ENCODE measurements at places on chromosomes 7 and 10.

- no peak for DNase-seq
Observed at GRCh38 chr7:50436133-50436806, 13.9 kb downstream of the FIGNL1 start.

GRCh38 chr10:52332815-52333214 is 18.7 kb downstream of the DKK1 start:
- no peak for DNase-seq

DNA sequence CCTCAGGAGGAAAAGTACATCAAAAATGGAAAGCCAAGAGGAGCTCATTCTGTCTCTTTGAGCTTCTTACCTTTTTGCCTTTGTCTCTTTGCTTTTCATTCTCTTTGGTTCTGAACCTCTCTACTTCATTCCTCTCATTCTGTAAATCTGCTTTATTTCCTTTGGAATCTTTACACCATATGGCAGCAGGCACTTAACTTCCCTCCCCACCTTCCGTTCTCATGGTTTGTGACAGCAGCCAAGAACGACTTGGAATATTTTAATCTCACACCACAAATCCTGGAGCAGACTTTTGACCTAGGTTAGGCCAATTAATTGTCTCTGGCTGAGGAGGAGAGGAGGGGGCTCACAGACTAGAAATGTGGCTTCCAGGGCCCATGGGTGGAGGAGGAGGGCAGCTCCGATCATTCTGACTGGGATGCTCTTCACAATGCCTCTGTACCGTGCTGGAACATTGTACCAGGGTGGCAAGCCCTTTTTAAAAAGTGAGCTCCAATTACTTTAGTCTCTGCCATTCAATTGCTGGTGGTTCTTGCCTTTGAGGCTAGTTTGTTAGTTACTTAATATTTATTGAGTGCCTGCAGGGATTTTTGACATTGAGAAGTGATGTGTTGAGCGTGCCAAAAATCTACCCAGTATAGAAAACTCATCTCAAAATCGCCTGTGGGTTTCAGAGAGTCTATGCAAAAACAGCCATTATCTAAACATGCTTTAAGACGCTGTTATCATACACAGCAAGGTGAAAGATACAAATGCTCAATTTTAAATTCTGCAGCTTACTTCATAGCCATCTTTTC is 386.6 kb downstream of the DPP6 start:
- no peak for DNase-seq

DNA sequence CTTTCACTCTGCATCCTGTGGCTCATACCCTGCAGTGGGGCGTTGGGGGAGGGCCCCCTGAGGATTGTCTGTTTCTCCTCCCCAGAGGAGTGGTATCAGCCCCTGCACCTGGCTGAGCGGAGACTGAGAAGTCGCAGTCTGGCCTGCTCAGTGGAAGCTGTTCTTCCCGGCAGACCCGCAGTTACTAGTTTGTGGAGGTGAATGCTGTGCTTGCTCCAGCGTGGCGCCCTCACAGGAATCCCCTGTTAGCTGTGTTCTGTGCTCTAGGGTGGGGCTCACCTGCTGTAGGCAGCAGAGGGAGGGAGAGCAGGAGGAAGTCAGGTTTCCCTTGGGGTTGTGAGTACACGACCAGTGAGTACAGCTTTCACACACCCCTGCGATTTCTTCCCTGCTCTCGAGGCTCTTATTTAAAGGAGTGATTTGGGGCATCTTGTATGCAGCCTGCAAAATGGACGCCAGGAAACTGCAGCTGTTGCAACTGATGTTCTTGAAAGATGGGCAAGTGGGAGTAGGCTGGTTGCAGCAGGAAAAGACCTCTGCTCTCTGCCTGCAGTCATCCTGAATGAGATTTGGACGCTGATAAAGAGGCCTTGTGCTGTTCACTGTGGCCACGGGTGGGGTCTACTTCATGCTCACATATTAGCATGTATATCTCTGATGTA is 66.4 kb downstream of the HK1 start:
- DNase-seq: no peak

DNA sequence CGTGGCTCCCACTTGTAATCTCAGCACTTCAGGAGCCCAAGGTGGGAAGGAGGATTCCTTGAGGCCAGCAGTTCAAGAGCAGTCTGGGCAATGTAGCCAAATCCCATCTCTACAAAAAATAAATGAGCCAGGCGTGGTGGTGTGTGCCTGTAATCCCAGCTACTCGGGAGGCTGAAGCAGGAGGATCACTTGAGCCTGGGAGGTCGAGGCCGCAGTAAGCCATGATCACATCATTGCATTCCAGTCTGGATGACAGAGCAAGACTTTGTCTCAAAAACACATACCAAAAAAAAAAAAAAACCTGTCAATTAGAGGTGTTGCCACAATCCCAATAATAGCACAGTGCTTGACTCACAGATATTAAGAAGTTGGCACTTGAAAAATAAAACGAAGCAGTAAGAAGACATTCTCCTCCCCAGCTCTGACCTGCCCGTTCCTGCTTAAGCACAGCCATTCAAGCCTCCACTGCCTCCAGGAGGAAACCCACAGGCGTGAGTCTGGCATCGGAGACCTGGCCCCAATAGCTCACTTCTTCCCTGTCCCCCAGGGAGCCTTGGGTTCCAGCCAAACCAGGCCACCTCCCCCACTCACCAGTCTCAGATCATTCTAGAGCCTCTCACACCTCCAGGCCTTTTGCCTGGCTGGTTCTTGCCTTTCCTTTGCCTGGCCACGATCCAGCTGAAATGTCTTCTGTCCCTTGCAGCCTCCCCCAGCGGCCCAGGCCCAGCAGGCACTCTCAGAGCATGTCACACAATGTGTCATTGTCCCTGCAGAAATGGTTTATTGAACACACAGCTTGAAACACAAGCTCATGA is 45.3 kb upstream of the GTF2I start:
- no peak for DNase-seq

DNA sequence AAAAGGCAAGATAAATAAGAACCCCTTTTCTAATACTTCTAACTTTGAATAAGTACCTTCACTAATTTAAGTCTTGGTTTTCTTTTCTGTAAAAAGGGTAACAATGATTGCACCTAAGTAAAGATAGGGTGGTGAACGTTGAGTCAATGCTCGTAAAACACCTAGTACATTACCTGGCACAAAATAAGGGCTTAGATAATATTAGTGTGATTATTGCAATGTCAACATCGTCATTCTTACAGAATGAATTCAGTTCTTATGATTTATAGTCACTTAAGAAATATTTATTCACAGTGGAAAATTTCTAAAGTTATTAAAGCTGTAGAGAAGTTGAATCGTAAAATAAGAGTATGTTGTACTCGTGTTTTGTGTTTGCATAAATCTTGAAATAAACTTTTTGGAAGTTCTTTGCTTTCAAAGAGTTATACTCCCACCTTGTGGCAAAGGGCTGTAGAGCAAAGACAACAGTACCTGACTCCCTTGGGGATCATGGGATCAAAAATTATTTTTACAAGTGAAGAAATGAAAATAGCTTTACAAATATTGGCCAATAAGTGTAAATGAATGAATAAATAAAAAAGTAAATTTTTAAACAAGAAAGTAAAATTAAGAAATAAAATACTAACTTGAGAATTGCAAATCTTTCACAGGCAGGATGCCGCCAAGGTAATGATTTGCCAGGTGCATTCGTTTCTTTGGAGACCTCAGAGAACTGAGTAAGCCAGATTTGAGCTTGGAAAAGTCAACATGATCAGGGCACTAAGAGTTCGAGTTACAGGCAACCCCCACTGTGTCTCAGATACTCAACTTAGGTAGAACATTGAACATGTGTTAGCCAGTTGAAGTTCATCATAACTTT is 285.8 kb upstream of the CACNA2D1 start:
- no peak for DNase-seq

GRCh38 chr7:132345543-132346129 is 230.6 kb downstream of the PLXNA4 start:
- no peak for DNase-seq

- no peak for DNase-seq
Observed at GRCh38 chr7:131533151-131533559, 23.3 kb downstream of the PODXL start.

GRCh38 chr7:13603661-13604060 is 385.8 kb downstream of the ETV1 start:
- DNase-seq: no peak

DNA sequence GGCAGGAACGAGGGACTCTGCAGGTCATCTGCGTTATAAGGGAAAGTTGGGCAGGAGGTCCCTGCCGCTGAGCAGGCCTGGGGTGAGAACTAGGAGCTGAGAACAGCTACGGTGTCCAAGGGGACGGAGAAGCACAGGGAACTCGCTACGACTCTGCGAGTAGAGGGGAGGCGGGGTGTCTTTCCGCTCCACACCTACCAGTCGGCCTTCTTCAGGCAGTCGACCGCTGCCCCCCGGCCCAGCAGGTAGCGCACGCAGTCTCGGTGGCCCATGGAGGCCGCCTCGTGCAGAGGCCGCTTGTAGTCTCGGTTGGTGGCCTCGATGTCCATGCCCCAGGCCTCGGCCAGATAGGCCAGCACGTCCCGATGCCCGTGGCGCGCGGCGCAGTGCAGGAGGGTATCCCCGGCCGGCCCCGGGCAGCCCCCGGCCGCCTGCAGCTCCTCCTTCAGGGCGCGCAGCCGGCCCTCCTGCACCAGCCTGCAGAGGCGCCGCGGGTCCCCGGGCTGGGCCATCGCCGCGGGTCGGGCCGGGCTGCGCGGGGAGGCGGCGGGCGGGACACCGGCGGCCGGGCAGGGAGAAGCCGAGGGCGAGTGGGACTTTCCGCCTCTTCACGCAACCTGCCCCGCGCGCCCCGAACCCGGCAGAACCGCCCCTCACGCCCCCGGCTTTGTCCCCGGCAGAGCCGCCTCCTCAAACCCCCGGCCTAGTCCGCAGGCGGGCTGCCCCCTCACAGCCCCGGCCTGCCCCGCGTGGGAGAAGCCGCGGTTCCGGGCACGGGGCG is 660 bp downstream of the ANKRD16 start:
- DNase-seq: no peak

GRCh38 chr7:22942191-22942590 is 71.7 kb downstream of the HYCC1 start:
- DNase-seq: no peak

GRCh38 chr7:85150624-85151023 is 36.2 kb downstream of the SEMA3D start:
- DNase-seq: no peak

DNA sequence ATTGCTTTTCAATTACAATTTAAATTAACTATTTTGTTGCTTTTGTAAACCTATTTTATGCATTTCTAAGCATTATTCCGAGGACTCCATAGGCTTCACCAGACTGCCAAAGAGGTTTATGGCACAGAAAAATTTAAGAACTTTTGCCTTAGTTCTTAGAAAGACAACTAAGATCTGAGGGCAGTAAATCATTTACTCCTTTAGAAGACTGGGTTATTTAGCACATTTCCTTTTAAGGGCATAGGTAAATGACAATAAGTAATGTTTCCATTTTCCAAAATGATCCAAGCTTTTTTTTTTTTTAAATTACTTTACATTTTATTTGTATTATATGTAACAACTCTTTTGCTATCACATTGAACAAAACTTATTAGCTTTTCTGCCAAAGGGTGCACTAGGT is 15.0 kb upstream of the STEAP4 start:
- no peak for DNase-seq

DNA sequence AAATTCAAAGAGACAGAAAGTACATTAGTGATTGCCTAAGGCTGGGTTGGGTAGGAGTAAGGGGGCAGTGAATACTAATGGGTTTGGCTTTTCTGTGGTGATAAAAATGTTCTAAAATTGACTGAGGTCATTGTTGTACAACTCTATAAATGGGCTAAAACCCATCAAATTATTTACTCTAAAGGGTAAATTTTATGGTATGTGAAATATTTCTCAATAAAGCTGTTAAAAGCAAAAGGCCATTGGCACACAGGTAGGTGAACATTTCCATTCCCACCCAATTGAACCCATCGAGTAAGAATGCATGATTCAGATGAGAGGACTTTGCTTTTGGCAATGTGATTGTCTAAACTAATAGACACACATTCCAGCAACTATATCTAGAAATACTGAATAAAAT is 579.4 kb downstream of the GATA3 start:
- no peak for DNase-seq

- DNase-seq: no peak
Observed at GRCh38 chr10:92822060-92822634, 26.2 kb upstream of the EXOC6 start.

GRCh38 chr7:89029864-89030263 is 234.3 kb upstream of the TEX47 start:
- no peak for DNase-seq

DNA sequence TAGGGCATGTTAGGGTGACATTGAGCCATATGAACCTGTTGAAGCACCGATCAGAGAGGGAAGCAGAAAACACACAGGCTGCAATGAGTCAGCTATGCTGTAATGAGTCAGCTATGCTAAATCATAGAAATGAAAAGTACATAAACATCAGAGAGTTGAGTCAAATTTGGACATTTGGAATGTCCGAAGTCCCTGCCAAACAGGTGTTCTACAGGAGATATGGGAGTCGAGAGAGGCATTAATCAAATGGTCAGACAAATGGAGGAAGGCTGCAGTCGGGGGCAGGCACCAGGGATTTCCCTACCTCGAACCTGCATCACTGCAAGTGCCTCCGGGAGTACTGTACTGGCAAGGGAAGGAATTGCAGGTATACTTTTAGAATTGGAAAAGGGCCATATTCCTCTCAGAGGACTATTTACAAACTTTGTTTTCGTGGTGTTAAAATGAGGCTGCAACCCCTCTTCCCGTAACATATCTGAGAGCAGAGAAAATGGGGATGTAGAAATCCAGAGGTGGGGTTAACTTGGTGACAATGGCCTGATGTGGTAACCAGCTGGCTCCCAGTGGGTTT is 8.8 kb upstream of the ZC3HAV1 start:
- DNase-seq: no peak

DNA sequence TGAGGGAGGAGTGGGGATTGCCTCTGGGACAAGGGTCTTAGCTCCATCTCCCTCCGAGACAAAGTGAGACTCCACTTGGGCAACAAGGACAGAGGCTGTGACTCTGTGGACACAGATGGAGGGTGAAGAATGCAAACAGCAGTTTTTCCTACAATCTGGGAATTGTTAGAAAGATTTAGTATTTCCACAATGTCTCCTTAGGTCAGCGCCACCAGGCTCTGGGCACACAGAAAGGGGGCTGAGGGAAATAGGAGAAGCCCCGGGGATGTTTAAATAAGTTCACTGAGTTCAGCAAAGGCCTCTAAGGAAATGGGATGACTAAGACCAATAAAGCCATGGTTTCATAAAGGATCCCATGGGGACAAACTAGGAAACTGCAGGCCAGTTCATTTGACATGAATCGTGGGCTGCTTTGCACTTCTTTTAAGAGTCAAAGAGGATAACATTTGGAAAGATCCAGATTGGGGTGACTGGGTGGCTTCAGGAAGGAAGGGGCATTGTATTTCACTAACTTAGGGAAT is 219.8 kb upstream of the GLI3 start:
- no peak for DNase-seq

DNA sequence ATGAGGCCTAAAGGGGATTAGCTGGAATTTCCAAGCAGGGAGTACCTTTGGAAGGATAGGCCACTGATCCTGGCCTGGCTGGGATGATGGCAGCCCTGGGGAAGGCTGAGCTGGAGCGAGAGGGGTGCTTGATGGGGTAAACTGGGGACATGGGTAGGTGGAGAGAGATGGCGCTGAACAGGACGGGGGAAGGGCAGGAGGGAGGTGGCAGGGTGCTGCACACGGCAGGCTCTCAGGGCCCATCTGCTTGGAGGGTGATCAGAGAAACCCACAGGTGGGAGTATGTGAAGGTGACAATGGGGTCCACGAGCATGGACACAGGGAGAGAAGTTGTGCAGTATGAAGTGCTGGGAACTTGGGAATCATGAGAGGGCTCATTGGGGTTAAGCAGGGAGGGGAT is 10.3 kb downstream of the MAT1A start:
- DNase-seq: no peak
